GM23338 (cell line): ENCODE measurements at places on chromosomes 2 and 18. TPM values are rescaled to one million over a fixed set of nuclear protein-coding genes. Genes with fewer than 3 reads are reported as not detected.

Gene PDE1A
- 0.05 and 0.31 TPM in 2 replicates for polyA plus RNA-seq

Gene BMP10
- not detected in 2 replicates for polyA plus RNA-seq

Gene CD302
- 1.4 and 1.6 TPM in 2 replicates for polyA plus RNA-seq

Gene C1GALT1C1L
- polyA plus RNA-seq: 0.99 and 1.3 TPM in 2 replicates

Gene TOGARAM2
- polyA plus RNA-seq: 1.8 and 2.4 TPM in 2 replicates

Gene TP53I3
- 24.2 and 27.8 TPM in 2 replicates for polyA plus RNA-seq

Gene SF3B6
- 565 and 610 TPM in 2 replicates for polyA plus RNA-seq

Gene PSMA8
- not detected in 2 replicates for polyA plus RNA-seq

Gene VAMP5
- polyA plus RNA-seq: 5.5 and 7.8 TPM in 2 replicates

Gene SP140
- 0.54 and 0.70 TPM in 2 replicates for polyA plus RNA-seq

Gene TBR1
- not detected in 2 replicates for polyA plus RNA-seq

Gene NDC80
- polyA plus RNA-seq: 48.3 and 58.4 TPM in 2 replicates

Gene BCL2
- 1.1 and 1.2 TPM in 2 replicates for polyA plus RNA-seq

Gene NAT8
- not detected in 2 replicates for polyA plus RNA-seq

Gene UGT1A7
- not detected in 2 replicates for polyA plus RNA-seq

Gene TFCP2L1
- 0.94 and 1.2 TPM in 2 replicates for polyA plus RNA-seq

Gene IL36RN
- not detected in 2 replicates for polyA plus RNA-seq

Gene DNAJC5G
- not detected in 2 replicates for polyA plus RNA-seq

Gene PSTPIP2
- polyA plus RNA-seq: 1.1 and 1.4 TPM in 2 replicates
